ENCODE measurements at places on chromosomes 2 and 18. TPM values are rescaled to one million over a fixed set of nuclear protein-coding genes. Genes with fewer than 3 reads are reported as not detected.

DNA sequence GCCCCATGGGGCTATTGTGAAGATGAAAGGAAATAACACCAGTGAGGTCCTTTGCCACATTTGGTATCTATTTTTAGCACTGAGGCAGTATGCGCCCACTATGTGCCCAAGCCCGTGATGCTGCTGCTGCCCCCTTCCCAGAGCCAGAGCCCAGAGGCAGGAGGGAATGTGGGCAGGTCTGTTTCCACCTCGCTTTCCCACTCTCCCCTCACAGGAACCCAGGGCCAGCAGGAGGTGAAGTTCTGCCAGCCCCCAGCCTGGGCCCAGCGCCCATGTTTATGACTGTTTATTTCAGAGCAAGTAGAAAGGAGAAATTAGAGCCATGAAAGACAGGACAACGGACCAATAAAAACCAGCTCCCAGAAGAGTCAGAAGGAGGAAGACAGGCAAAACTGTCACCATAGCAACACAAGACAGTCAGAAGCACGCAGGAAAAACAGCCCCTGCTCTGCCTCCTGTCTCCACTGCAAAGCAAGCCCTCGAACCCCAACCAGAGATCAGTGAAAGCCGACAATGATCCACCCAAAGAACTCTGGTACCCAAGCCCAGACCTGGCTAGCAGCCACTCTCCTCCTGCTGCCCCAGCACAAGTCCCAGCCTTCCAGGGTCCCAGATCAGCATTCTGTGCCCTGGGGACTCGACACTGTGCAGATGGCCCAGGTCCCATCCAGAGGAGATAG is 1.4 kb downstream of the CYRIA start:
- no peak for DNase-seq

DNA sequence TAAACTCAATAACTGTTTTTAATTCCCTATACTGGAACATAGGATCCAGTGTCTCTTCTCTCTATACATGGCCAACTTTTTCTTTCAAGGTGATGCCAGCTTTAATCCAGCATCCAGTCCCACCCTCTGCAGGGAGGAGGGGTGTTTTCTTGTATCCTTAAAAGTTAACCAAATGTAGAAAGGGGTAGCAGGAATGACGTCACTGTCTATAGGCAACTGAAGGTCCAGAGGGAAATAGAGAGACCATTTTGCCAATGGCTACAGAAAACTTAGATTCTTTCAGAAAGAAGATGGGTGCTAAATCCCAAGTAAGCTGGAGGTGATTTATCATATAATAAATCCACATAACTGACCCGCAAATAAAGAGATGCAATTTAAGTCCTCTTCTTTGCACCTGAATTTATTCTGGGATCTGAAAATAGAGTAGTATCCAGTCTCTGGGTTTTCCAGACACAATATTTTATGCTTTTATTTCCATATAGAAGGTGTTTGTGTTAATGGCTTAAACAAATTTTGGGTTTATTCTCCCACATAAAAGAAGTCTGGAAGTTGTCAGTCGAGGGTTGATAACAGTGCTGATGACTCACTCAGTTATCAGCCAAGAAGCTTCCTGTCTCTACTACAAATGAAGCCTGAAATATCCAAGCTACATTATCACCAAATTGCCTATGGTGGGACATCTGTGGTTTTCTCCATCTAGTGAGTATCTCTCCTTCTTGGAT is 5.7 kb upstream of the DNER start:
- DNase-seq, result no peak

DNA sequence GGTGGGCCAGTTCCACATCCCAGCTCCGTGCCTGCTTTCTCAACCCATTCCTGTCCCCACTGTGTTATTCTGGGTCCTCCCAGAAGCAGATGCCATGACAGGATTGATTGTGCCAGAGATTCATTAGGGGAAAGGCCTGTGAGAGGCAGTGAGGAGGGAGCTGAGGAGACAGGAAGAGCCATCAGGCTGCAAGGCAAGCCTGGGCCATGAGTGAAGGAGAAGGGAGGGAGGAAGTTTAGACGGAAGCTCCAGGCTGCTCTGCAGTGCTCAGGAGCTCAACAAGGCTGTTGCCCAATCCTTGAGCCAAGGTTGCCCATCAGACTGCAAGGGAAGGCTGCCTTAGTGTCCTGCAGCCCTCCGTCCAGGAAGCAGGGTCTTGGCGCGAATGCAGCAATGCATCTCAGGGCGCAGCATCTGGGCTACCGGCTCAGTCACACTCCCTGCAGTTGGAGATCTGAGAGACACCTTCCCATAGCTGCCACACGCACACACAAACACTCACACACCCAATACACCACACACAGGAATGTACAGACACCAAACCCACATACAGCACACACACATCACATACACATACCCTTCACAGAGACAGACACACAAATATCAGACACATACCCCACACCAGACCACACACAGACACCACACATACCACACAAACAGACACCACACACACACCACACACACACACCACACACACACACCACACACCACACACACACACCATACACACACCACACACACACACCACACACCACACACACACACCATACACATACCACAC is 139.5 kb upstream of the NDUFV2 start:
- DNase-seq, result no peak

GRCh38 chr2:101208830-101209229 is 43.9 kb upstream of the CNOT11 start:
- no peak for DNase-seq

- DNase-seq, result no peak
These were observed 415.5 kb downstream of the NCKAP5 start for GRCh38 chr2:133152801-133153200.

- DNase-seq, result no peak
These were observed 257.7 kb upstream of the AGAP1 start for GRCh38 chr2:235235977-235236767.

- no peak for DNase-seq
These were observed 58.7 kb downstream of the SPATS2L start for GRCh38 chr2:200365209-200365608.

- no peak for DNase-seq
These were observed 40.7 kb upstream of the PLEKHM3 start for GRCh38 chr2:208066016-208066415.

DNA sequence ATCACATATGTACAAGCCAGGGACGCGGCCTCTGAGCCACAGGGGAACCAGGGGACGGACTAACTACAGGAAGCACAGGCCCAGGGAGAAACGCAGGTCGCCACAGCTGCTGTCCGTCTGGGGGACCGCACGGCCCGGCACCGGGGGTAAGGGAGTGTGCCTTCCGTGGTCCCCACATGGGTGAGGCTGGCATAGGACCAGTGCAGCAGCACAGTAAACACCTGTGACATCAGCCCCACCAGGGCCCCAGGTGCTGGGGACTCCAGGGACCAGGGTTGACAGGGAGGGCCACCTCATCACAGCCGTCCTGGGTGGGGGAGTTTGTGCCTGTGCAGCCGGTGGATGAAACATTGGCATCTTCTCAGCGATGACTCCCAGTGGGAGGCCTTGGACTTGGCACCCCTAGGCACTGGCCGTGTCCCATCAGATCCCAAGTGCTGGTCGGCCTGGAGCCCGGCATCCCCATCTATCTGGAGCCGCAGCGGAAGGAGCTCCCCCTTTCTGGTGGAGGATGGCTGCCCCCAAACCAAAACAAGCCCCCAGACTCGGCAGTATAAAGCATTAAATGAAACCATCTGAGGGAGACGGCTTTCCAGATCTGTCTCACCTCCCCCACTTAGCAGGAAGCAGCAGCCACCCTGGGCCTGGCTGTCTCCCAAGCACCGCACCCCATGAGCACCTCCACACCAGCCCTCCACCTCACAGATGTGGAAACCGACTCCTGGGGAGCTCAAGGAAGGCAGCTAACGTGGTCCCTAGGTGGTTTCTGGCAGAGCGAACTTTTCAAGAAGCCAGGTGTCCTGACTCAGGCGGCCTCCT is 22.5 kb downstream of the AQP12A start:
- peak; percentile 22 for DNase-seq

GRCh38 chr2:26595146-26595545 is 46.0 kb downstream of the CIB4 start:
- DNase-seq, result peak; percentile 2

GRCh38 chr2:42844366-42844765 is 52.0 kb upstream of the HAAO start:
- DNase-seq, result no peak

GRCh38 chr2:203669820-203670219 is 36.6 kb upstream of the CD28 start:
- no peak for DNase-seq

DNA sequence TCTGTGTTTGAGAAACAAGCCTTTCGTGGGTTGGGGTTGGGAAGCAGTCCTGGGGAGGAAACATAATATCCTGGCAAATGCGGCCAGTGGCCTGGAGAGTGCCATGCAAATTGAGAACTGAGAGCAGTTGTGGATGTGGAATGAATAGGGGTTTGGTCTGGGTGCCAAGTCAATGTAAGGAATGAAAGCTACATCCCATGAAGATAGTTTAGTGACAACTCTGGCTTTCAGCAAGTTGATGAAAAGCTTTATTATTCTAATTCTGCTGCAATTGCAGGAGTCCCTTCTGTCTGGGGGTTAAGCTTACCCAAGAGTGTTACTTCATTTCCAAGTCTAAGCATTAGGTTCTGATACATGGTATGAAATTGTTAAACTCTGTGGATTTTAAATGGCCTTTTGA is 771.6 kb downstream of the DPP10 start:
- no peak for DNase-seq

DNA sequence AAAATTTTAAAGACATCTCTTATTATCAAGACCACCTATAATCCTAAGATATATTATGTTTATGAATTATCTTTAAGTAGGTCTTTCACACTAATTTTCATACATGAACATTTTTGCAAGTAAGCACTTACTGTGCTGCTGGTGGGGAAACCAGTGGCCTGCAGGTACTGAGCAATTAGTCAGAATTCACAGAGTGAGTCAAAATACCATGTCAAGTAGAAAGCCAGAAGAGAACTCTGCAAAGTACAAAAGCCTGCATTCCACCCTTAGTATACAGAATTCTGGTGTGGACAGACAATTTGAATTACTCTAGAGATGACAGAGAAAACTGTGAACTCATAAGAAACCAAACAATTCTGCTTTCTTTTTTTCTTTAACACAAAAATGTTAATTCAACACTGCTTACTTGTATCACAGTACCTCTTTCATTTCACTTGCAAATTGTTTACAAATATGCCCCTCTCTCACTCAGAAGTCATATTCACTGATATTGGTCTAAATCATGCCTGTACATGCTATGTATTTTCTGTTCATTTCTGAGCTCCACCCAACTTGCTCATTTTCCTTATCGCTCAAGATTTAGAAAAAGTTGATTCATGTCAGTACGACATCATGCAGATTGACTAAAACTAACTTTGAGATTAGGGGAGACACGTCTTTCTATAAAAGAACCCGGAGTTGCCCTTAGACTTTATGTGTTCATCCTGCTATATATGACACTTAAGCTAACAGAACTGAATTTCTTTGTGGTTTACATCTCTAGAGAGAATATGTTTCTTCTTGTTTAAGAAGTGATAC is 182.9 kb downstream of the IKZF2 start:
- DNase-seq, result no peak

- DNase-seq, result no peak
These were observed 18.4 kb upstream of the HPCAL1 start for GRCh38 chr2:10284108-10284870.

GRCh38 chr2:86372641-86373502 is 35.4 kb upstream of the REEP1 start:
- DNase-seq, result peak; percentile 51

- DNase-seq, result no peak
These were observed 1.7 kb downstream of the MAPRE3 start for GRCh38 chr2:26971911-26972786.

The ALPI gene
- not detected for total RNA-seq

The PHLPP1 gene
- 14.0 TPM for total RNA-seq

The FAP gene
- not detected for total RNA-seq

The RAB17 gene
- not detected for total RNA-seq

The SIX2 gene
- 0.56 TPM for total RNA-seq

The CCDC74B gene
- 0.29 TPM for total RNA-seq
